ENCODE measurements at places on chromosomes 5 and 9. TPM values are rescaled to one million over a fixed set of nuclear protein-coding genes. Genes with fewer than 3 reads are reported as not detected.

GRCh38 chr5:134114886-134115805 lies 665 bp downstream of the TCF7 start:
- no peak for DNase-seq

DNA sequence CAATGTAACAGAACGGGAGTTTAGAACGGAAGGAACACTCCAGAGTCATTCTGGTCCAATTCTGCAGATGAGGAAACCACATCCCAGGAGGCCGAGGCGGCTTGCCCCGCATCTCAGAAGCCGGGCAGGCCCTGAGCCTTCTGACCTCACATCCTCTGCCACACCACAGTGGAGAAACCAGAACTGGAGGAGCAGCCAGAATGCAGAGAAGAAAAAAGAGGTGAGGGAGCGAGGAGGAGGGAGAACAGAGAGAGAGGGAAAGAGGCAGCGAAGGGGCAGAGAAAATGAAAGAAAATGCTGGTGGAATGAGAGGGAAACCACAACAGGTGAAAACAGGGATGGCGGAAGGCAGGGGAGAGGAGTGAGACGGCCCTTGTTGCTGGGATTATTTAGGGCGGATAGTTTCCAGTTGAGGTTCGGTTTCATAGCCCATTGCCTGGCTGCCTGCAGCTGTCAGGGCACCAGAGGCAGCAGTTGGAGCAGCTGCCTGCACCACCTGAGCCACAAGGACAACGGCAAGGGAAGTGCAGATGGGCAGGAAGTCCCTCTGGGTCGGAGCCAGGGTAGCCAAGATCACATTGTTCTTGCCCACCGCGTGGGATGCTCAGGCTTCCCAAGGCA lies at the start of gene HMHB1:
HMHB1 (plus strand) TSS at position 77 of the 621 bp plus-strand sequence.
- no peak for DNase-seq

- no peak for DNase-seq
Measured at GRCh38 chr9:21931428-21931827, 62.8 kb downstream of the CDKN2A start.

GRCh38 chr9:15720861-15721260 lies 168.0 kb downstream of the CCDC171 start:
- no peak for DNase-seq

DNA sequence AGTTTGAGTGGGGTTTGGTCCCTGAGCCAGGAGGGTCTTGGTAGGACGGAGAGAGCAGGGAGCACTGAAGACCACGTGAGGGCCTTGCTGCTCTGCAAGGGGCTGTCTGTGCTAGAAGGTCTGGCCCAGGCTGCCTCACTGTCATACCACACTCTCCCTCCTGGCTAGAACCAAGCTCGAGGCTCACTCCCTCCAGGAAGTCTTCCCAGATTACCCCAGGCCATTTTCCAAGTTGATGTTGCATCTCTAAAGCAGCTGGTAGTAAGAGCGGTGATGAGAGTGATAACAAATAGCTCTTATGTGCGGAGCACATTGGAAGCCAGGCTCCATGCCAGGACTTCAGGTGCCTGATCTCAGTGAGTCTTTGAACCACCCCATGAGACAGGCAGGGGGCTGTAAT lies 6.6 kb downstream of the MYMK start:
- no peak for DNase-seq

GRCh38 chr5:36685631-36686288 lies 79.4 kb downstream of the SLC1A3 start:
- no peak for DNase-seq

PCDHAC1 gene
- 0.71 TPM for total RNA-seq

MLANA gene
- not detected for total RNA-seq

DRD1 gene
- 0.89 TPM for total RNA-seq

CNTLN gene
- total RNA-seq = 22.4 TPM

CTSV gene
- not detected for total RNA-seq

Data from sciatic nerve (tissue), 2 donors.